SK-N-DZ (cell line): ENCODE measurements at places on chromosomes 12 and 14.

GRCh38 chr14:67432050-67432564 lies 20.1 kb upstream of the PLEK2 start:
- DNase-seq = no peak

GRCh38 chr12:131499160-131499863 lies 211.6 kb upstream of the SFSWAP start:
- DNase-seq = no peak

- no peak for DNase-seq
Observed at GRCh38 chr12:45598336-45598735, 131.2 kb upstream of the ARID2 start.

DNA sequence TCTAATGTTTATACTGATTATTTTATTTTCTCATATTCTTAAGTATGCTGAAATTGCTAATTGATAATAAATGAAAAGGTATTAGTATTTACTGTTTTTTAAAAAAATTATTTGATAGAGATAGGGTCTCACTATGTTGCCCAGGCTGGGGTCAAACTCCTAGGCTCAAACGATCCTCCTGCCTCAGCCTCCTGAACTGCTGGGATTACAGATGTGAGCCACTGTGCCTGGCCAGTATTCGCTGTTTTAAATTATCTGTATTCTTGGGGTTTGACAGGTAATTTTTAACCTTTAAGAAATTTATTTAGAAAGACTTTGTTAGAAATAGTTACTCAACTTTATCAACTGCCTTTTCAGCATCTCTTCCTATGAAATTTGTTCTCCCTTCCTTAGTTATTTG lies 32.2 kb downstream of the RAN start:
- no peak for DNase-seq

GRCh38 chr12:90510948-90511347 lies 444.0 kb downstream of the CCER1 start:
- no peak for DNase-seq

DNA sequence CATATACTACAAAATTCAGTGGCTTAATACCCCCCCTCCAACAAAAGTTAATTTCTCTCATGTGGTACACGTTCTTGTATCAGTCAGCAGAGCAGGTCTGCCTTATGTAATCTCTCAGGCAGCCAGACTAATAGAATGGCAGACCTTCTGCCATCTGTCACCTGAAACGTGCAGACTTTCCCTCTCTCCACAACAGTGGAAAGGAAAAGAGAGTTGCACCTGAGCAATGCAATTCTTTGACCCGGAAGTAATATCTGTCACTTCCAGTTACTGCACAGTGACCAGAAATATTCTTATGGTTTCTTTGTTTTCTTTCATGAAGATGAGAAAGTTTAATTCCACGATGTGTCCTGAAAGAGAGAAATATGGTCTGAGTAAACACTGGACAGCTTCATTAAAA lies 14.4 kb downstream of the KERA start:
- peak; percentile 30 for DNase-seq

DNA sequence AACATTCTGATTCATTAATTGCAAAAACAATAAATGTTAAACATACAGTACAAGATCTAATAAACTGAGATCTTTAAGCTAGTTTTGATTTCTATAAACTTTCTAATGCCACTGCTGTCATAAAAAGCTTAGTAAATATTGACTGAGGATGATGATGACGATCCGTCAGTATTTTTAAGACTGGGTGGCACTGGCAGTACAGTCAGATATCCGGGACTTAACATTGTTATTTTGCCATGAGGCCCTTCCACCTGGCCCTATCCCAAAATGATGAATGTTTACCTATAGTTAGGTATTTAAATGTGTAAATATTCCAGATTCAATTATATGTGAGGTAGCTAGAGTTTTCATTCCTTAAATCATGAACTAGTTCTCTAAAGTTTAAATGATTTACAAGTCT lies 158.5 kb downstream of the FOXA1 start:
- no peak for DNase-seq

- DNase-seq = no peak
Observed at GRCh38 chr14:104230946-104231345, 92.6 kb downstream of the KIF26A start.

GRCh38 chr12:12759234-12759915 lies 26.1 kb upstream of the APOLD1 start:
- DNase-seq = no peak

DNA sequence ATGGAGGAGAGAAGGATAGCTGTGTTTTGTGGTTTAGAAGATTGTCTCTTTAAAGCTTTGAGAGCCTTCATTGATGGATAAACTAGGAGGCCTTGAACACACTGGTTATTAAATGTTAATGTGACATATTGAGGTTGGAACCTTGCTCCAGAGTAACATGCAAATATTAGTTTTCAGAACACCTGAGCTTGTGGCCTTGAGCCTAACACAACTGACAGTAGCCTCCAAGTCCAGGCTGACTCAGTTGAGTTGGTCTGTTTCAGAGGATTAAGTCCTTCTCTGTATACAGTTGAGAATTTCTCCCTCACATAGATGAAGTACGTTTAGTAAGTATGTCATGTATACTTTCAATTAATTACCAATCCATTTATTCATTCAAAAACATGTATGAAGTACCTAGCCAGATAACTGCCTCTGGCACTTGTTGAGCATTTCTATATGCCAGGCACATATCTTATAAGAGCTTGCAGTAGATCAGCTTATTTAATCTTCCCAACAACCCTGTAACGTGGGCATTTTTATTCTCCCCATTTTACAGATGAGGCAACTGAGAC lies 63.5 kb downstream of the ELK3 start:
- DNase-seq = no peak

GRCh38 chr14:106044515-106044914 lies 518.1 kb downstream of the TMEM121 start:
- DNase-seq = no peak

DNA sequence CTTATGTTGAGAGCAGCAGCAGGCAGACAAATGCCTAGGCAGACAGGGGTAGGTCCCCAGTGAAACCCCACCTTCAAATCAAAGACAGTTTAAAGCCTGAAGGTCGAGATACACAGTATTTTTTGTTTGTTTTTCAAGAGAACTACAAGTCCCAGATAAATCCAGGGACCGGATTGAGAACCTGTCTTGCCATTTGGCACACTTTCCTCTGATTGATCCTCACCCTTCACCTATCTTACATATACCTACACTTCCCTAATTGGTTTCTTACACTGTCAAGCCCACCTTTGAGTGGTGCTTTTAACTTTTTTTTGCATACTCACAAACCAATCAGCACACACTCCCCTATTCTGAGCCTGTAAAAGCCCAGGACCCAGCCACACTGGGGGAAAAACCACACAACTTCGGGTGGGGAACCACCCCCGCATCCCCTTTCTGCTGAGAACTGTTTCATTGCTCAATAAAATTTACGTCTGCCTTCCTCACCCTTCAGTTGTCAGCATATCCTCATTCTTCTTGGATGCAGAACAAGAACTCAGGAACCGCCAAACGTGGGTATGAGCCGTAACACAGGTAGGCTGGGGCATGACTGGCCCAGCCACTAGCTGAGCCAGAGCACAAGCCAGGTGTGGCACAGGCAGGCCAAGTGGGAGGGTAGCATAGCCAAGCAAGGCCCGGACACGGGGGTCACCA lies 11.1 kb downstream of the DICER1 start:
- no peak for DNase-seq

DNA sequence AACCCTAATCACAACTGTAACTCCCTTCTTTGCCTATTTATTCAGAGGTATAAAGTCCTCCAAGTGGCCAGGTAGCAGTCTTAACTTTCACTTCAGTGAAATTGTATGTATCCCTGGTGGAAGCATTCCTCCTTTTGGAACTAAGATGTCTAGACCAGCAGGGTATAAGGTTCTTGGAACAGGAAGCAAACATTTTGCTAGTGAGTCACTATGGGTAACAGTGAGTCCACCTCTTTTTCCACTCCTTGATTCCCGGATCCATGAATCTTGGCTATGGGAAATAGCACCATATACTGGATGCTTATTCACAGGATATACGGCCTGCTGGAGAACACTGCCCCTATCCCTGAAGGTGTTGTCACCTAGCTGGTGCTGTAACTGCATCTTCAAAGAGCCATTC lies 80.2 kb downstream of the KCNA5 start:
- DNase-seq = no peak

DNA sequence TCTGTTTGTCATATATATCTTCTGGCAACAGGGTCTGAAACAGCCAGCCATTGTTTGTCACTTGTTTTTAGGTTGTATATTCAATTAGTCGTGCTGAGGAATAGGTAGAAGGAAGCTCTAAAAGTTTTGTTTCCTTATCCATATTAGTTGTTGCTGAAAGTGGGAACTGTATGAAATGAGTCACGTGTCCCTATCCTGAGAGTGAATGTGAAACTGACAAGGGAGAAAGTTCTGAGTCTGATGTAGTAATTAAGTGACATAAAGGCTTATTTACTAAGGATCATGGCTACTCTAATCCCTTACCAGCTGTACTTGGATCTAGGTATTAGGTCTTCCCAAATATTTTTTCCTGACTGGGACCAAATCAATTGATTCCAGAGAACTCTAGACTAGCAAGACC lies 16.4 kb downstream of the FAM234B start:
- no peak for DNase-seq

- DNase-seq = no peak
Observed at GRCh38 chr14:91835197-91835919, 32.0 kb downstream of the TC2N start.

GRCh38 chr14:105123981-105124765 lies 44.4 kb downstream of the JAG2 start:
- no peak for DNase-seq

DNA sequence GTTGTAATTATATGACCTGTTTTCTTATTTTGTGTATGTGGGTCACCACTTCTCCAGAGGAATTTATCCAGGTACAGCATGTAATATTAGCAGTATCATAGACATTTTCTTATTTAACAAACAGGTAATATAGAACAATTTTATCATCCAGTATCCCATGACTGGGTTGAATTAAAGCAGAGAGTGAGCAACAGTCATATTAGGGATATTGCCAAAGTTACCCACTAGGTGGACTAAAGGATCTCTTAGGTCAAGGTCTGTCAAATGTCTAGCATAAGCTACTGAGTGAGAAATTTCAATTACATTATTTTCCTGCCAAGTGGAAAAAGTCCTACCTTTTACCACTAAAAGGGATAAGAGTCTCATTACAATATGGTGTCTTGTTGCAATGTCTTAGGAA lies 62.1 kb upstream of the TRIM9 start:
- DNase-seq = peak; percentile 21

GRCh38 chr12:80690090-80690489 lies 17.3 kb upstream of the MYF6 start:
- DNase-seq = no peak

DNA sequence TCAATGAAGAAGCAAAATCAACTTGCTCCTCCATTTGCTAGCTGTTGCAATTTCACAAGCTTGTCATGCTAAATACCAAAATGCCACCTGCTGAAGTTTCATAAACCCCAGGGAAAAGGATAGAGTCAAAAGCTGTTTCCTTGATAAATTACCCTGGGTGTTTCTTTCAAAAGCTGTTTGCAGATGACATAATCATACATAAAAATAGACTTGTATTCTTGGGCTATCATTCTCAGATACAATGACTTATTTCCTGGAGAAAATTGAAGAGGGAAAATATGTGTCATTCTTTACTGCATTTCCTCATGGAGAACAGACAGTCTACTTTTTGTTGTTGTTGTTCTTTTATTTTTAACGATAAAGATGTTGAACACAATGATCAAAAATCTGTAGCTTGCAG lies 119.2 kb downstream of the GALC start:
- DNase-seq = no peak

DNA sequence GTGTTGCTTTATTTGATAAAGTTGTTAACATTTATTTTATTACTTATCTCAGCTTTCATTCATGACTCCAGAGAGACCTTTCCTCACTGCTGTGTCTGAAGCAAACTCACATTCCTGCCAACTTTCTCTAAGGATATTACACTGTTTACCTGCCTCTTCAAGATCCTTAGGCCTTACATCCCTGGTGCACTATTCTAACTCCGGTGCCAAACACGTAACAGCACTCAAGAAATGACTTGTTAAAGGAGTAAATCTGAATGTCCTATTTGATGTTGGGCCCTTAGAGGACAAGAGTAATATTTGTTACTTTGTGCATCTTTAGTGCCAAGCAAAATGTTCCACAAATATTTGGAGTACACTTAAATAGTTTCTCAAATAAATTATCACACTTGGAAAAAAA lies 324.1 kb upstream of the FLRT2 start:
- no peak for DNase-seq

DNA sequence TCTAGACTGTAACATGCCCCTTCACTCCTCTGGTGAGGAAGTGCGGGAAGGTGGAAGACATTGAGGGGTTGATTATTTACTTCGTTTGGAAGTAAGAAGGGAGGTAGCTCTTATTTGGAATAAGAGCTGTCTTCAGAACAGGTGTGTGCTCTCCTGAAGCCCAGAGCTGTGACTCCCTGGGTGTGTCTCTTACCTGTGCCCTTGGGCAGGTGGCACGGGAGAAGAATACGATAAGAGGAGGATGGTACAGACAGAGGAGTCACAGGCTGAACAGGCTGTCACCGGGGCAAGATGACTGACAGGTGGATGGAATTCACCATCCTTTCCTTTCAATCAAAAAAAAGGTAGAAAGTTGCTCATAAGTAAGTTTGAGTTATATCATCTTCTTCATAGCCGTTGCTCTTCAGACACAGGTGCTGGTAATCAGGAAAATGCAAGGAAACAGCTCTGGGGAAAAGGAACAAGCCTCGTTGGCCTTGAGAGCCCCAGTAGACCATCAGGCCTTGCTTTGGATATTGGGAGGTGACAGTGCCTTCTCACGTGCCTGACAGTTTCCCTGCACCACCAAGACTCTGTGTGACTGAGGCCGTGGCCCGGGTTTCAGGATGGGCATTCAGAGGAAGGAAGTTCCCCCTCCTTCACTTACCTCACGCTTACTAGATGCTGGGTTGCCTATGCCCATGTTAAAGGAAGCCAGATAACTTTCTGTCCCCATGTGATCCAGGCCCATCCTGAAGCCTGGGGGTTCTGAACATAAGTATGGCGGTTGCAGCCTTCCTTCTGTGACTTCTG lies 120.4 kb downstream of the ETV6 start:
- DNase-seq = no peak

- DNase-seq = no peak
Observed at GRCh38 chr12:117085318-117085947, 13.8 kb downstream of the TESC start.

DNA sequence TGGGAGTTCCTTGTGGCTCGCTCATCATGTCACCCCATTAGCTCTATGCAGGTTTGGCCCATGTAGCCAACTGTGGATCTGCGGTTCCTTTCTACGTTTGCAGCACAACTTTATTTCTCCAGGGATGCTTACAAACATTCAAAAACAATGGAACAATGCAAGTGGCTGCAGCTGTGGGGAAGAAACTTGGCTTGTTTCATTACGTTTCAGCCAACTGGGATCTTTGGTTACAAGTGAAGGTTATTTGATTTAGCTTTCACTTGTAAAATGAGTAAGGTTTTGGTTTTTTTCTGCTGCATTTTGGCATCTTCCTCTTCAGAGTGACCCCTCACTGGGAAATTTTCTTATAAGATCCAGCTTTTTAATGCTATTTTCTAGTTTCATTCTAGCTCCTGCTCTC lies 105.9 kb downstream of the PLXNC1 start:
- no peak for DNase-seq

- DNase-seq = no peak
Observed at GRCh38 chr12:114412825-114413749, 7.1 kb upstream of the TBX5 start.

GRCh38 chr12:49983892-49984291 lies 11.1 kb downstream of the AQP6 start:
- DNase-seq = peak; percentile 71

GRCh38 chr12:1481906-1482305 lies 112.5 kb downstream of the FBXL14 start:
- no peak for DNase-seq

- no peak for DNase-seq
Observed at GRCh38 chr12:132521712-132522292, 31.9 kb downstream of the FBRSL1 start.
